ENCODE measurements at places on chromosomes 4 and X. TPM values are rescaled to one million over a fixed set of nuclear protein-coding genes. Genes with fewer than 3 reads are reported as not detected.

DNA sequence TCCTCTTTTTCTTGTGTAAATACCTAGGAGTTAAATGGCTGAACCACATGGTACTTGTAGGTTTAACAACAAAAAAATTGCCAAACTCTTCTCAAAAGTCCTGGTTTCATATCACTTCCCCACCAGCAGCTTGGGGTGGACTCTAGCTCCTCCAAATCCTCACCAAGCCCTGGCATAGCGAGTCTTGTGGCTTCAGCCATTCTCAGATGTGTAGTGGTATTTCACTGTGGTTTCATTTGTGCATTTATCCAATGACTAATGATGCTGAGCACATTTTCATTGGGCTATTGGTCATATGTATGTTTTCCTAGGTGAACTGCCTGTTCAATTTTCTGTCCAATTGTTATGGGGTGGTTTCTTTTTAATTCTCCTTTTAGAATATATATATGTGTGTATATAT is 249.3 kb downstream of the NLGN4X start:
- DNase-seq = peak; percentile 11

- DNase-seq = no peak
Measured at GRCh38 chr4:1045595-1046201, 34.3 kb downstream of the FGFRL1 start.

- DNase-seq = no peak
Measured at GRCh38 chr4:1473718-1474117, 67.5 kb upstream of the NKX1-1 start.

DNA sequence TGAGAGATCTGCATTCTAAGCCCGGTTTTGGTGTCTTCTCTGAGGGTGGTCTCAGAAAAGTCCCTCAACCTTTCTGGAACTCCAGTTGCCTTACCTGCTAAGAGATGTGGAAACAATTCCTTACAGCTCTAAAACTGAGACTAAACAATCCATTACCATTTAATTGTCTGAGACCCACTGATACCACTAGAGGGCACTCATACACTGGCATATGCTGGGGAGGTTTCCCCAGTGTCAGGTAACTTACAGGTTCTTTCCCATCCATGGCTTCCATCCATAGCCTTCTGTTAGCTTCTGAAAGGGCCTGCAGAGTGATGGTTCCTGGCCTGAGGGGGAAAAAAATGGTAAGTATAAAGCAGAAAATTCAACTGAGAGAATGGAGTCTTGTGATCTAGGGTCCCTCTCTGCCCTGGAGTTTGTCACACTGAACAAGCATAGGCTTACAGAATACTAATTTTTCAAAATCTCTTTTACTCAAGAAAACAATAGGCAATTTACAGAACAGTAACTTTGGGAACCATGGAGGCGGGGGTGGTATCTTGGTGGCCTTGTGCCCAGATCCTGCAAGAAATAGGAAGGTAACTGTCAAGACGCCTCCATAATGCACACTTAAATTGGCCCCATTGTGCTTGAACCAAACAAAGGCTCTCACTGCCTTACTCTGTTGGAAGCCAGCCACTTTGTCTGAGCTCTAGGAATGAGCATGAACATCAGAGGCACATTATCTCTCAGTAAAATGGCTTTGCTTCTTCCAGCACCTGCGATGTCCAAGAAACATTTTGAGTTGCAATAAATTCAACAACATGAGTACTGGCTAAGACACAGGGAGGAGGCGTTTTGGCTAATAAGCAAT is 236.1 kb downstream of the OPHN1 start:
- DNase-seq = no peak

GRCh38 chrX:51892921-51893745 is at the start of gene MAGED1:
Gene MAGED1 (plus strand): TSS chrX:51893623. CDS start chrX:51894305, 682 bp downstream.
- peak; percentile 61 for DNase-seq

DNA sequence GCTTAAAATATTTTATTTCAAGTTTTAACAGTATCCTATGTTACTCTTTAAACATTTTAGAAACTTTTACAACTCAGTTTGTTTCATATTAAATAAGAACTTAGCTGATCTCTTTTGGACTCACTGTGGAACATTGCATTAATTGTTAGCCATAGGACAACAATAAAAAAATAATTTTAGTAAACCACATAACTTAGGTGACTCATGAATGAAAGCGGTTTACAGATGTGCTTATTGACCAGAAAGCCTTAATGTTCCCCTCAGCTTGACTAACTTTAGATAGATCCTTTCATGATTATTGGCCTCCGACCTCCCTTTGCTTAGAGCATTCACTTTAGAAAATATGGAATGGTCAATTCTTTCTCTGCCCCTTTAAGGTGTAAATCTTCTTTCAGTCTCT is 783.5 kb upstream of the MAGEB2 start:
- DNase-seq = peak; percentile 29

- DNase-seq = peak; percentile 51
Measured at GRCh38 chr4:127975121-127975770, 10.0 kb downstream of the ABHD18 start.

The CCDC110 gene
- 0.04 TPM for total RNA-seq

The HGFAC gene
- not detected for total RNA-seq

The UCHL1 gene
- 7.5 TPM for total RNA-seq

The MAGEC1 gene
- not detected for total RNA-seq

The IL9R gene
- not detected for total RNA-seq

The BGN gene
- 0.07 TPM for total RNA-seq

Data from foreskin keratinocyte (primary cell).